ENCODE measurements at places on chromosomes 5 and 9.
A peak's percentile ranks its signal among the peaks of the same experiment; 100 is the strongest.

- no peak for DNase-seq
These were observed 44.9 kb upstream of the LIFR start for GRCh38 chr5:38601133-38601862.

DNA sequence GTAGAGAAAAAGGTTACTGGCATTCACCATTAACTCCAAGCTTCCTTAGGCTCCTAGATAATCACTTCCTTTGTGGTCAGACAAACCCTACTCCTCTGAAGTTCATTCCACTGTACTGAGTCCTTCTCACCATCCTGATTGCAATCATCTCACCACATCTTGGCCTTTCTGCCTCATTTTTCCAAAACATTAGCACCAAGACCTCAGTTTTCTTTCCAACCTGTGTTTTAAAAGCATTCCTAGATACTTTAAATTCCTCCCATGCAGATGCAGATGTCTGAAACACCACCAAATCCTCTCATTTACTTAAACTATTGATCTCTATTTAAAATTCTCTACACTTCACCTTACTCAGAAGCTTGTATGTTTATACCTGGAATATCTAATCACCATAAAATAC, 961.3 kb upstream of the CTNND2 start:
- DNase-seq = no peak

DNA sequence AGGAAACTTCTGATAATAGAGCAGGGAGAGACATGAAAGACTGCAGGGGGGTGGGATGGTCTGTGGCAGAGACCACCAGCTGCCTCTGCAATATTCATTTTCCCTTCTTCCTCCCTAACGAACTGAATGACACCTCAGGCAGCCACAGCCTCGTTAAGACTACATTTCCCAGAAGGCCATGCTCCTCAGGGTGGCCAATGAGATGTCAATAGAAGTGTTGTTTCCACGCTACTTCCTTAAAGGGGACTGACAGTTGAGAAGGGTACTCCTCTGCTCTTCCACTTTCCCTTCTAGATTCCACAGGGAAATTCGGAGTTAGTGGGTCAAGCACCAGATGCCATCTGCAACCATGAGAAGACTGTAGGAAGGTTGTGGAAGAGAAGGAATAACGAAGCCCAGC, 52.0 kb upstream of the DAPK1 start:
- DNase-seq = peak; percentile 39

- peak; percentile 79 for DNase-seq
These were observed 45.3 kb downstream of the PTPN3 start for GRCh38 chr9:109452761-109453160.

DNA sequence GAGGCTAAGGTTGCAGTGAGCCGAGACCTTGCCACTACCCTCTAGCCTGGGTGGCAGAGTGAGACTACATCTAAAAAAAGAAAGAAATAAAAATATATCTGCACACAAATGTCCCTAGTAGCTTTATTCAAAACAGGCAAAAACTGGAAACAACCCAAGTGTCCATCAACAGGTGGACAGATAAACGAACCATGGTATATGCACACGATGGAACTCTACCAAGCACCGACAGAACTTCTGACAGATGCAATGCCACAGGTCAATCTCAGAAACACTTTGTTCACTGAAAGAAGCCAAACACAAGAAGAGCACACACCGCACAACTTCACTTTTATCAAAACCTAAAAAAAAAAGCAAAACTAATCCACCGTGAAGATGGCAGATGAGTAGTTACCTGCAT, 30.4 kb downstream of the CAMSAP1 start:
- DNase-seq = no peak

- no peak for DNase-seq
These were observed 202.8 kb downstream of the CCDC171 start for GRCh38 chr9:15755660-15756059.

GRCh38 chr5:149800633-149801032, 70.5 kb downstream of the PPARGC1B start:
- no peak for DNase-seq

DNA sequence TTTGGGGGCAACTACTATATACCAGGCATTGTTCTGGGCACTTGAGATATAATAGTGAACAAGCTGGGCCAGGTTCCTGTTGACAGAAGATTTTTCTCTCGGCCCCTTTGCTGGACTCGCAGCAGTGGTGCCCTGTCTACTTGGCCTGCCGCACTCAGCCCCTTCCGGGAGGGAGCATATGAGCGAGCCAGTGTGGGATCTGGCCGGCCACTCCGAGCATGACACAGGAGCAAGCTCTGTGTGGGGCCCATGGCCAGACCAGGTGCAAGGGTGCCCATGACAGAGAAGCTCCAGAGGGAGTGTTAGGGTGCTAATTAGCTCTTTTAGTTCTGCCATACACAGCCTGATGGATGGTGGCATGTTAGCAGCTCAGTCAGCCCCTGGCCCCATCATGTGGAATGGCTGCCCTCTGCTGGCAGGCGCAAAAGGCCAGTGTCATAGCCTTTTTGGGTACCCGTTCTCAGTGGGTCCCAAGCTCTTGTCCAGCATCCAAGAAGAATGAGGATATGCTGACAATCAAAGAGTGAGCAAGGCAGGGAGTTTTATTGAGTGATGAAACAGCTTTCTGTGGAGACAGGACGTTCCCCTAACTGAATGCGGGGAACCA, 9.3 kb upstream of the KIF4B start:
- peak; percentile 16 for DNase-seq

Data from RWPE1 (cell line).